ENCODE measurements at places on chromosomes 16 and 17. TPM values are rescaled to one million over a fixed set of nuclear protein-coding genes. Genes with fewer than 3 reads are reported as not detected.

DNA sequence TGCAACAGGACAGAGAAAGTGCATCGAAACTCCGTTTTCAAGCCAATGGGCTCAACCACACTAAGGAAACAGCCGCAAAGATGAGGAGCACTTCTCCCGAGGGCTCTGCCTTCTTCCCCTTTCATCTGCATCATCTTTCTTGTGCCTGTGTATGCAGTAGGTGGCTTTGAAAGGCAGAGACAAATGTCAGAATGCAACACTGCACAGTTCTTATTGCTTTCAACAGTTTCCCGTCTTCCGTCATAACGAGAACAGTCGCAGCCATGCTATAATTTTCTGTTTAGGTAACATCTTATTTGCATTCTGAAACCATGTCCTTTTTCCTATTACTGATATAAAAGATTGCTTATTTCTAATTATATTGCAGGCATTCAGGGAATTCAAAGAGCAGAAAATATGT lies 205.2 kb downstream of the SLC39A11 start:
- no peak overlapping the region for H3K27ac ChIP-seq
- no peaks in the 10 kb centered on the region for H3K4me1 ChIP-seq
- no peaks in the 10 kb centered on the region for H3K27me3 ChIP-seq
- no peak overlapping the region for H3K4me3 ChIP-seq

DNA sequence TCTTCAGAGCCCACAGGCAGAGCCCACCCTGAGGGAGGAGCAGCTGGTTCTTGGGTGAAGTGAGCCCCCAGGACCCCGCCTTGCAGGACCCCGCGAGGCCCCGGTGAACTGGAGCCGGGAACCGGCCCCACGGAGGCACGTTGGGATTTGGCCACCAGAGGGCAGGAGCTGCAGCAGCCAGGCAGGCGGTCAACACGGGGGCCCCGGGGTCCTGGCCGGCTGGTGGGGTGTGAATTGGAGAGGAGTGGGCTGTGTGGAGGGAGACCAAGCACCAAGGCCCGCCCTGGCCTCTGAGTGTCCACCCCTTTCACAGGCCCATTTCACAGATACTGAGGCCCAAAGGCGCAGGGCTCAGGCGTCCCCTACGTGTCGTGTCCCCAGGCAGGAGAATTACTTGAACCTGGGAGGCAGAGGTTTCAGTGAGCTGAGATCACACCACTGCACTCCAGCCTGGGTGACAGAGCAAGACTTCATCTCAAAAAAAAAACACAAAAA lies 2.2 kb downstream of the DPEP1 start:
- DNase-seq, result no peak
- H3K27ac ChIP-seq, result no peak overlapping the region
- H3K4me3 ChIP-seq, result no peak overlapping the region
- H3K36me3 ChIP-seq, result no peaks in the 10 kb centered on the region

The HEATR9 gene
- total RNA-seq, result not detected

DNA sequence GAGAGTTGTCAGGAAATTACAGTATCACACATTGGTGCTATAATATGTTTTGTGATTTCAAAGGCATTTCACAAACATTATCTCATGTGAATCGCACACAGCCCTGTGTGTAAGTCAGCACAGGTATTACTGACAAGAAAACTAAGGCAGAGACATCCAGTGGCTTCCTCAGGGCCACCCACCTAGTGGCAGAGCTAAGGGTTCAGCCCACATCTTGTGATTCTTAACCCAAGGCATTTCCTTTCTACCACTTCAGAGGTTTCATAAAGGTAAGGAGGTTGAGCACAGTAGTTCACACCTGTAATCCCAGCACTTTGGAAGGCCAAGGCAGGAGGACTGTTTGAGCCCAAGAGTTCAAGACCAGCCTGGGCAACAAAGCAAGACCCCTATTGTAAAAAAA lies 58.2 kb downstream of the STX8 start:
- no peaks in the 10 kb centered on the region for H3K4me1 ChIP-seq
- no peak overlapping the region for H3K4me3 ChIP-seq
- no peak overlapping the region for H3K27ac ChIP-seq
- H3K36me3 ChIP-seq, result no peaks in the 10 kb centered on the region

The HOXB8 gene
- 45.9 TPM for total RNA-seq

- no peak overlapping the region for H3K4me3 ChIP-seq
- H3K27me3 ChIP-seq, result no peaks in the 10 kb centered on the region
- no peak overlapping the region for H3K27ac ChIP-seq
- no peak for DNase-seq
- no peaks in the 10 kb centered on the region for H3K36me3 ChIP-seq
Observed at GRCh38 chr16:12586701-12587100, 217.0 kb downstream of the CPPED1 start.

DNA sequence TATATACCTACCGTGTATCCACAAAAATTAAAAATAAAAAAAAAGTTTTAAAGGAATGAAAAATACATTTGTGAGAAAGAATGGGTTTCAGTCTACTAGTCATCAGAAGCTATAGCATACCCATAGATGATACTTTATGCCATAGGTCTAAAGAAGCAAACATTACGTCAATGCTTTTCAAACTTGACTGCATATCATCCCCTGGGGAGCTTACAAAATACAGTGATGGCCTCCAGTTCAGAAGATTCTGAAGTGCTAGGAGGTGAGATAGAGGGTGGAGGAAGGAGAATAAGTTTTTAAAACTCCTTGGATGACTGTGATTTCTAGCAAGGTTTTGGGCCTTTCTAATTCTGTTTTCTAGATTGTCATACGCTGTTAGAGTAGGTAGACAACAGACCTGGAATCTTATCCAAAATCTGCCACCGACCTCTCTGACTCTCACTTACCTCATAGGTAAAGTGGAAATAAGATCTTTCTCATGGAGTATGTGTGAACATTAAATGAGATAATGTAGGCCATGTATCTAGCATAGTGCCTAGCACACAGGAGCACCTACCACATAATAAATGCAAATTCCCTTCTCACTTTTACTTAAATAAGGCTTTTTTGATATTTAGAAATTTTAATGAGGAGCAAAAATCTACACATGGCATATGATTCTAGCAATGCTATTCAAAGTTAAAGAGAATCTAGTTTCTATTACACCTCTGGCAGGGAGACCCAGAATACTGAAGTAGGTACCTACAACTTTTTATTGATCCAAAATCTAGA lies 12.4 kb downstream of the MMD start:
- H3K36me3 ChIP-seq, result peaks cover 7% of the 10 kb centered on the region
- H3K4me1 ChIP-seq, result no peaks in the 10 kb centered on the region
- no peaks in the 10 kb centered on the region for H3K27me3 ChIP-seq

DNA sequence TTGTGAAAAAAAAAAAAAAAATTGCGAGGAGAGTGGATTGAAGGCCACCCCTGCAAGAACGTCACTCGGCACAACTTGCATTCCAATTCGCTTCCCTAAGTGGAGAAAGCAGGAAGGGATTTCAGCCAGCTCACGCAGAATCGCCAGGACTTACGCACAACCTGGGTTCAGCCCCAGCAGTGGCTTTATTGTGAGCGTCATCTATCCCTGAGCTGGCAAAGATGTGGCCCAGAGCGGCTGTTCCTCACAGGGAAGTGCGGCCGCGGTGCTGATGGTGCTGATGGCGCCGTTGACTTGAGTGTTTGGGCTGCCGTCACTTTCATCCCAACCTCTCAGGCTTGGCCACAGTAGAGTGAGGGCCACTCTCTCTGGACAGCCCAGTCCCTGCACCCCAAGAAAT lies 197.6 kb downstream of the NTN1 start:
- H3K36me3 ChIP-seq, result no peaks in the 10 kb centered on the region
- DNase-seq, result no peak
- H3K27ac ChIP-seq, result no peak overlapping the region
- H3K4me1 ChIP-seq, result no peaks in the 10 kb centered on the region
- H3K4me3 ChIP-seq, result no peak overlapping the region

- H3K4me3 ChIP-seq, result no peak overlapping the region
- DNase-seq, result no peak
- no peaks in the 10 kb centered on the region for H3K27me3 ChIP-seq
- no peaks in the 10 kb centered on the region for H3K36me3 ChIP-seq
- H3K4me1 ChIP-seq, result no peaks in the 10 kb centered on the region
Observed at GRCh38 chr16:1206786-1207185, 18.3 kb downstream of the TPSG1 start.

DNA sequence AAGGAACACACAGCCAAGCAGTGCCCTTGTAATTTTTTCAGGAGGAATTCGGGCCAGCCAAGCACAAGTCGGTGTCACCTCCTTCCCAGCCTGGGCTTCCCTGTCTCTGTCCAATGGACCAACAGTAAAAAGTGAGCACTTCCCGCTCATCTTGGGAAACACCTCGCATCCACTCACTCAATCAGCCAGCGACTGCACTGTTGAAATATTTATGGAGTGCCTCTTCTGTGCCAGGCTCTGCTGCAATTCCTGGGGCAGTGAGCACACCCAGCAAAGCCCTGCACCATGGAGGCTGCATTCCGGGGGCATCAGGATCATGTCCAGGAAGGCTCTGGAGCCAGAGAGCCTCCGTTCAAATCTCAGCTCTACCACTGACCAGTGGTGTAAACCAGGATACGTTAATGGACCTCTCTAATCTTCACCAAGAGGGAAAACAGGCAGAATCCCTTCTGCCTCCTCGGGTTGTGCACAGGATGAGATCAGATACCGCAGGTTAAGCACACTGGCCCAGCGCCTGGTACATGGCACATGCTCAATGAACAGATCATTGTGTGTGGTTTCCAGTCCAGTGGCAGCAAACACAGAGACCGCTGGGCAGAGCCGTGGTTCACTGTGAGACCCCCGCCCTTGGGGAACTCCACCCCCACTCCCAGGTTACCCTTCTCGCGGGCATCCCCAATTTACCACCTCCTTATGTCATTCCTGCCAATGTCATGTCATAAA lies 194.3 kb downstream of the ZNF423 start:
- no peak overlapping the region for H3K4me3 ChIP-seq
- no peaks in the 10 kb centered on the region for H3K4me1 ChIP-seq
- H3K27ac ChIP-seq, result no peak overlapping the region

Measured in Panc1 (cell line).